Caco-2 (cell line): ENCODE measurements at places on chromosomes 7 and 10.

GRCh38 chr10:127886371-127887051 lies 6.2 kb downstream of the CLRN3 start:
- peak; percentile 26 for DNase-seq

DNA sequence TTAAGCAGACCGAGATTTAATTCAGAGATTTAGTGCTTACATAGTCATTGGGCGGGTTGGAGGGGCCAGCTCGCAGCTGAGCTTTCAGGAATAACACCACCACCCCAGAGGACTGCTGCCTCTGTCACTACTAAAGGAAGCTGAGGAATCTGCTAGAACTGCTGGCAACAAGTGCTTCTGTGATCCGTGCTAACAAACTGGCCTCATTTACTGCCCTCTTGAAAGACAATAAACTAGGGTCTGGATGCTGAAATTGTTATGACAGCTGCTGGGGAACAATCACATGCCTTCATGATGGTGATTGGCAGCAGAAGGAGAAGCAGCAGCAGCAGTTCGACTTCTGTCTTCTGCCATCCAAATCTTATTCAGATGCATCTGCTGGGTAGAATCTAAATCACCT lies 285.5 kb upstream of the TAC1 start:
- DNase-seq, result no peak

- no peak for DNase-seq
Measured at GRCh38 chr7:142908921-142909890, 23.7 kb upstream of the TRPV6 start.

GRCh38 chr10:1168763-1169162 lies 112.6 kb downstream of the WDR37 start:
- DNase-seq, result no peak

GRCh38 chr10:35394411-35394851 lies 58.1 kb downstream of the CCNY start:
- DNase-seq, result no peak

DNA sequence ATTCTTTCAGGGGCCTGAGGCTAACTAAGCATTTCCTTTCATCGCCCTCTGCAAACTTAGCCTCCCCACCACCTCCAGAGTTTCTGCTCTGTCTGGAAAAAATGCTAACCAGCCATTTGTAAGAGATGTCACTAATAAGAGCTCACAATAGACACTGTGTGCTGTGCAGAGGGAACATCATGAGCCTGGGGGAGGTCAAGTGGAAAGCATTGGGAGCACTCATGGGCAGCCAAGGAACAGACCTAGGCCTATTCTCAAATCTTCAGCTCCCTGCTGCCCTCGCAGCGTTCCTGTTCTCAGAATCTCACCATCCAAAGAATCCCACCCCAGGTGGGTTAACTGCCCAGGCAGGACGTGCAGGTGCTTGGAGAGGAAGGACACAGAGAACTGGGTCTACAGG lies 27.1 kb upstream of the GPAM start:
- DNase-seq, result no peak

- DNase-seq, result no peak
Measured at GRCh38 chr10:73773152-73773879, 8.5 kb upstream of the CHCHD1 start.

DNA sequence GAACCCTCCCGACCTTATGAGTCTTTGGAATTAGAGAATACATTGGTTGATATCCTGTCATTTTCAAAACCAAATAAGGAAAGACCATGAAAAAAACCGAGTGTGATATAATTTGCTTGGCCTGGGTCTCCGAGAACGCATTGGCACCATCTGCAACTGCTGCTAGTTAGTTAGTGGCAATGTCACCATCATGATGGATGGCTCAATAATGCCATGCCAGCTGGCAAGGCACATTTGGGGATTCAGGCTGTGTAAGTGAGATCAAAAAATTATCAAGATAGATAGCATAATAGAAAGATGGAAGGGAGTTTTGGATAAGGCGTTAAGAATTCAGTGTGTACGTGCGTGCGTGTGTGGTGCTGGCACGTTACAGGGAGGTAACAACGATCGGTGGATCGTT lies 134.7 kb upstream of the TCERG1L start:
- no peak for DNase-seq

- no peak for DNase-seq
Measured at GRCh38 chr10:11125004-11125403, 107.3 kb downstream of the CELF2 start.
